ENCODE measurements at places on chromosomes 4 and X.

DNA sequence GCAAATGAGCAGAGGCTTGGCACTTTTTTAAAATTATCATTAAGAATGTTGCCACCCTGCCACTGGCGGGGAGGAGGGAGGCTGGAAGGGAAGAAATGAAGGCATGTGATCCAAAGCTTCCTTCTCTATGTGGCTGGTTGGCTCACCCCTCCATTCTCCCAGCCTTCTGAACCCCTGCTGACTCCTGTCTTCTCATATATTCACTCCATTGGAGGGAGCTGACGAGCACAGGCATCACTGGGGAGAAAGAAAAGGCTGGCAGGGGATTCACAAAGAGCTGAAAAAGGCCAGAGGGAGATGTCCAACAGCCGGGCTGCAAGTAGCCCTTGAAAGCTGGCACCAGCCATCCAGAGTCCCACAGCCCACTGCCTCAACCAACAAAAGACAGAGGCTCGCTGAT lies 495.6 kb downstream of the BCOR start:
- DNase-seq, result no peak

DNA sequence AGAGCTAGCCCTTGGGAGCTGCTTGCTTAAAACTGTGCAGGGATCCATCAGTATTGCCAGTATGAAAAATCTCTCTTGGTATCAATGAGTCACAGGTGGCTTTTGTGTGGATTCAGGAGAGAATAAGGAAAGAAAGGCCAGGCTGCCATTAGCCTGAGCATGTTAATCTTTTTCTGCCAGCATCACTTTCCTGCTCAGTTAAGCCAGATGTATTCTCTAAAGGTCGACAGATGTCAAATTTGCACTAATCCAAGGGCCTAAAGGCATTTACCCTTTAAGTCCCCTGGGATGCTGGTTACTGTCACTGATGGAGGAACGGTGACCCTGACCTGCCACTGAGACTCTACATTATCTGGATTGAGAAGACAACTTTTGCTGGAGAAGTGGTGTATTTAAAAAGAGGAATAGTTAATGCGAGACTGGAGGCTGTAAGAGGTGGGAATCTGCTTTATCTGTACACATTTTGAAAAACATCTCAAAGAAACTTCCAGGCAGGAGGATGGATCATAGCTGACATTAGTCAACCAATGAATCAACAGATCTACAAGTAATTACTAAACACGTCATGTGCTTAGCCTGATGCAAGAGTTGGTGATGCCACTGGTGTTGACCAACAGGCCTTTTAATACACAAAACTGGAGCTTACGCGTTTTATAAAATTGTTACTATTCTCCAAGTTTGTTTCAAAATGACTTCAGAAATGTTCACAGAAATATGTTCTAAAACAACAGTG lies 241.4 kb upstream of the ANXA3 start:
- no peak for DNase-seq

GRCh38 chr4:74325886-74326285 lies 17.6 kb downstream of the EPGN start:
- DNase-seq, result no peak

- no peak for DNase-seq
Measured at GRCh38 chrX:39170464-39170863, 369.2 kb downstream of the MID1IP1 start.

GRCh38 chr4:81404741-81405140 lies 67.0 kb downstream of the RASGEF1B start:
- no peak for DNase-seq

DNA sequence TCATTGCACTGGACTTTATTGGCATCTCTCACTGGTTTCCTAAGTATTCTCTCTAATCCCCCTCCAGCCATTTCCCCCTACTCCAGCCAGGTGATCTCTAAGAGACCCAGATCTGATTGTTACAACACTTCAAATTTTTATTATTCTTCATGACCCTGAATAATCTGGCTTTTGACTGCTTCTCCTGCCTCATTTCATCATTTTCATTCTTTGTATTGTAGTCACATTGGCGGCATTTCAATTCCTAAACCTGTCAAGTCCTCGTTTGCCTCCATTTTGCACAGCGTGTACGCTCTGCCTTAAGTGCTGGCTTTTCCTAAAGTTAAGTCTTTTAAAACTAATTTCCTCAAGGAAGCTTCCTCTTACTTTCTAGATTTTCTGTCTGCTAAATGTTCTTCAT lies 31.6 kb downstream of the UBE2K start:
- no peak for DNase-seq

DNA sequence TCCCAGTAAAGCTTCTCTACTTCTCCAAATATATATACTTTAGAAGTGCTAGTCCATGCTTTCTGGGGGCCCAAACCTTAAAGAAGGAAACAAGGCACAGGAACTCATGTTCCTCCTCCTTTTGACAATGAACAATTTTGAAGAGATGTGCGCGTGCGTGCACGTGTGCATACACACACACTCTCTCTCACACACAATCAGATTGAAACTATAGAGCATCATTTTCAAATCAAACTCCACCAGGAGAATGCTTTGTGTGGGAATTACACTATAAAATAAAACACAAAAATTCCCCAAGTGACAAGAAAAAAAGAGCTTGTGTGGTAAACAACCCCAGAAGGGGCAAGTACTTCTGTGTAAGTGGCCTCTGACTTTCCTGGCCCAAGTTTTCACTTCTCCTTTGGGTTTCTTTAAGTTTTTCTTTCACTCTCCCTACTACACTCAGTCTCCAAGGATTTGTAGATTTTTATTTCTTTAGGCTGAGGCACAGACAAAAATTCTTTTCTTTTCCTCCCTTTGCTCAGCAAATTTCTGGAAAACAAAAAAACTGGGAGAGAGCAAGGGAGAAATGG lies 46.6 kb upstream of the SHISA3 start:
- DNase-seq, result no peak

DNA sequence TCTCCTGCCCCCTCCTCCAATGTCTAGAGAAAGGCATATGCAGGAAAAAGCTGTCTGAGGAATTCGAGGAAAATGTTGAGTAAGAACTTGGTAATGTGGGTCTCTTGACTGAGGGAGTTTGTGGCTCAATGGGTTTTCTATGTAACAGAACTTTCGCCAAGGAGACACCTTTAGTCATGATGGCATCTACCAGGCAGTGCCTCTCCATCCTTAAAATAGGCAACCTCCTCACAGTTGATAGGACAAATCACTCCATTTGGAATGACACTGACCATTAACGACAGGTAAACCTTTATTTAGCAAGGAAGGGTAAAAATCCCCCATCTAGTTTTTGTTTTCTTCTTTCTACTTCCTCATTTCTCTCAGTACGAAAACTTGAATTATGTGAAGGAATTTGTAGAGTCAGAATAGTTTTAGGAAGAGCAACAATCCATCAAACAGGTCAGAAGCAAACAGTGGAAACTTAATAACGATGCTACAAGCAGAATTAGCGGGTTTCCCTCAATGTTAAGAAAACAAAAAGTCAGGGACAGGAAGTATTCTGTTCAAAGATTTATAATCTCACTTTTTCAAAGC lies 2.7 kb downstream of the GSX2 start:
- no peak for DNase-seq

- no peak for DNase-seq
Measured at GRCh38 chr4:721261-722168, 15.9 kb downstream of the PCGF3 start.

- no peak for DNase-seq
Measured at GRCh38 chr4:73673286-73673685, 53.0 kb upstream of the RASSF6 start.

DNA sequence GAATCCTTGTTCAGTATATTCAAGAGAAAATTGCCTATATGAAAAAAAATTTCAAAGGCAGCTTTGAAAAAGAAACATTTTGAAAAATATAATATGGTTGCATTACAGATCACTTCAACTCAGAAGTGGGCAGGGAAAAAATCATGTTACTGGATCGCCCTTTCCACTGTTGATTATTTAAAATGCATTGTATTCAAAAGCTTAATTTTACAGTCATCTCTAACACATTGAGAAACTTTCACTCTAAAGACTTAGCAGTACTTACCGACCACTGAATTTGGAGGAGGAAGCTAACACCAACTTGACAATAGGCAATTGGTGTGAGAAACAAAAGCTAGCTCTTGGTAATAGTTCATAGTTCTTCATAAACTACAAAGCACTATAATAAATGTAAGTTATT lies 101.9 kb downstream of the CEP135 start:
- DNase-seq, result peak; percentile 5

DNA sequence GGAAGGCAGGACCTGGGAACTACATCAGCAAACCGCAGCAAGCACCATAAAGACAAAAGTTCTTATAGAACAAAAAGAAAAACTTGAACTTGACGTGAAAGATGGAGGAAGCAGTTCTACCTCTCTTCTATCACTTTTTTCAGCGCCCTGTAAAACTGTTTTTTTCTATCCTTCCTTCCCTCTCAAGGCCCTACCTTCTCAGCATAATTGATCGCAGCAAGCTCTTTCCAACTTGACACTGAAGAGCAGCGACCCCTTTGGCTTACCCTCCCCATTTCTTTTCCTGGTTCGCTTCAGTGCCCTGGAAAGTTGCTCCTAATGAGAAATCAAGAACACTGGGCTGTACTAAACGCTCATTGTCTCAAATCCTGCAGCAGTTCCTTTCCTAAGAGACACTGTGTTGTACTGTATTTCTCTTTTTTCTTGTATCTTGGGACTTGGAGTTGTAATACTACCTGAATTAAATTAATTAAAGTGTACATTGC lies 150.6 kb upstream of the SLC4A4 start:
- DNase-seq, result peak; percentile 62

DNA sequence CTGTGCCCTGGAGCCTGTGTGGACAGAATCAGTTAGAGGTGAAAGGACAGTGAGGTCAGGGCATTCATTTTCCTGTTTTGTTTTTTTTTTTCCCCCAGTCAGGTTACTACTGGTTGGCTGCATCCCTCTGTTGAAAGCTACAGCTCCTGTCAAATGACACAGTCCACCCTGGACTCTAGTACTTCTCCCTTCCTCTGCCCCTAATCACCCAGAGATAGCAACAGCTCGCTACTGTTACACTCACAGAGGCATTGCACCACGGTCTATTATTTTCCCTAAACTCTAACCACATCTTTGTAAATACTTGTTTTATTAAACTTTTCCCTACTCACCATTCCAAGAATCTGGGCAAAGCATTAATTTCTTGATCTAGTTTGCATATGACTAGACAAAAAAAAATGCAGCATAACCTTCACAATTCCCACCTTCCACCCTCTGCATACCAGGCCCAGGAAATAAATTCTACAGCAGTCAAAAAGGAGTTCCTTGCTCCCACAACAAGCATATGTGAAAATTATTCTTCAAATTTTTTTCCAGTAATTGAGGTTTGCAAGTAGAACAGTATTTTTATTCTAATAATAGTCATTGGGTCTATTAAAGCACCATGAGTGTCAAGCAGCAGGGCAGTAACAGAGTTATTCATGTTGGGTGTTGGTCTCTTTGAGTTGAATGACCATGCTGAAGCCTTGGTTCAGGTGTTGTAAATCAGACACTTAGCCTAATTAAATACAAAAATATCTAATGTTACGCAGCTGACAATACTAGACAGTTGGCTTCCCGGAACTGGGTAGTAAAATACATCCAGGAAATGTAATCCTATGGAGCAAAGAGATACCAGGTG lies 329.2 kb downstream of the INPP4B start:
- no peak for DNase-seq

GRCh38 chr4:75235359-75235951 lies 278.7 kb downstream of the RCHY1 start:
- DNase-seq, result no peak

DNA sequence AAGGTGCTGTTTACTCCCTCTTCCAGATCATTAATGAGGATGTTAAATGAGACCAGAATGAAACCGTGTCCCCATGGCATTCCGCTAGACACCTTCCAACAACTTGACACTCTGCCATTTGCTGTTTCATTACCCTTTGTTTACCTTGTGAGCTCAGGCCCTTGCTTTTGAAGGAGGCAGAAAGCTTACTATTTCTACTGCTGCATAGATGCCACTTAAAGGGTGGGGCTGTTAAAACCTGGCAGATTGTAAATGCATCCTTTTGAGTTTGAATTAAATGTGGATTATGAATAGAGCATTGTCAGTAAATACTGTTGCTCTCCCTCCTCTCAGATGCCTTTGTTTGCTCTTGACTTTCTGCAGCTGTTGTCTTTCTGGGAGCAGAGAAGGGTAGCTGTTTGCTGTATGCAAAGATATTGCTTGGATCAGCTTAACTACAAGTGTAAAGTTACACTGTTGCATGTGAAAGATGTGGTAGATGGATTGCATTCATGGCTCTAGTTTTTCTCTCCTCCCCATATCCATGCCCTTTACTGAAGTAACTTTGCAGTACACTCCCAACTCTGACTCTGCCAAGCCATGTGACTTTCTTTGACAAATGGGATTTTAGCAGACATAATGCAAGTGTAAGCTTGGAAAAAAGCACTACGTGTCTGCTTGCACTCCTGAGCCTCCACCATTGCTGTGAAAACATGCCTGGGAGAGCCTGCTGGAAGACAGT lies 75.0 kb upstream of the DHX15 start:
- DNase-seq, result peak; percentile 75

- DNase-seq, result no peak
Measured at GRCh38 chr4:90171491-90171890, 44.3 kb downstream of the CCSER1 start.

DNA sequence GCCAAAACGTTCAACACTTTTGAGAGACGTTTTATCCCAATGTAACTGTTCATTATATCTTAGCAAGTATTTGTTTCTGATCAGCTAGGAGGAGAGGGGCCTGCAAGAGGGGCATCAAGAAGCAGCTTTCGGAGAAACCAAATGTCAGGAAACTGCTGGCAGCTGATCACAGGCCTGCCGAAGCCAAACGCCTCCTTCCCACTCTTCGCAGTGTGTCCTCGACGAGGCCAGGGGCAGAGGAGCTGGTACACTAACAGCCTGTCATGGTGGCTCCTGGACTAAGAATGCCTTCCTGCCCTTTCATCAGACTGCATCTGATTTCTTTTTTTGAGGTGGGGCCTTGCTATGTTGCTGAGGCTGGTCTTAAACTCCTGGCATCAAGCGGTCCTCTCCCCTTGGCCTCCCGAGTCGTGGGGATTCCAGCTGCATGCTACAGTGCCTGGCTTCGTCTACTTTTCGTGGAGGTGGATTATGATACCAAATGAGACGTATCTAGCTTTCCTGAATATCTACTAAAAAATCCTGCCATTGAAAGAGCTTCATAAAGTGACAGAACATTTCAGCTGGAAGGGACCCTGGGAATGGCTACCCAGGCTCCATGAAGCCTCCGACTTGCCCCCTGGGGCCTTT lies 134.8 kb downstream of the AFAP1 start:
- DNase-seq, result no peak

GRCh38 chrX:13506574-13506973 lies 62.8 kb upstream of the EGFL6 start:
- DNase-seq, result peak; percentile 24

- no peak for DNase-seq
Measured at GRCh38 chr4:25663781-25664180, 8.1 kb downstream of the SLC34A2 start.

GRCh38 chr4:2276581-2277325 lies 14.8 kb upstream of the MXD4 start:
- DNase-seq, result peak; percentile 39

DNA sequence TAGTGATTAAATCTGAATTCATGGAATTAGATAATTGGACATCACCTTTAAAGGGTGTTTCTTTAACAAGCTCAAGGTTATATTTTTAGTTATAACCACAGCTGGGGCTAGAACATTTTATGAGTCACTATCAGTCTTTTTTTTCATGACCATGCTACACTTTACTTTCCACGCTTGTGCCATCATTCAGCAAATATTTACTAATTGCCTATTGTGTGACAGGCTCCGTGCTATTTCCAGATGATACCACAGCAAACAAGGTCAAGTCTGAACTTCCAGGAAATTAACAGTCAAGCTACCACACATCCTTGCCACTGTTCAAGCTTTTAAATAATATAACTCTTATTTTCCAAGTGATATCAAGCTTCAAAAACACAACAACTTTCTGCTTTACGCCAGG lies 16.5 kb downstream of the SPANXN3 start:
- no peak for DNase-seq

GRCh38 chr4:122540838-122541237 lies 80.0 kb downstream of the IL21 start:
- no peak for DNase-seq

Data from NCI-H2171 treated with DMSO at 0.1 percent for 48 hours (cell line).